Stimulated activated CD8-positive, alpha-beta memory T cell treated with anti-CD3 and anti-CD28 coated beads, Interleukin-7, amount 100 ng/mL, for 1 hour (primary cell): ENCODE measurements at places on chromosomes 2 and 18.

GRCh38 chr2:50026236-50026635 lies 871.9 kb upstream of the FSHR start:
- no peak for DNase-seq

DNA sequence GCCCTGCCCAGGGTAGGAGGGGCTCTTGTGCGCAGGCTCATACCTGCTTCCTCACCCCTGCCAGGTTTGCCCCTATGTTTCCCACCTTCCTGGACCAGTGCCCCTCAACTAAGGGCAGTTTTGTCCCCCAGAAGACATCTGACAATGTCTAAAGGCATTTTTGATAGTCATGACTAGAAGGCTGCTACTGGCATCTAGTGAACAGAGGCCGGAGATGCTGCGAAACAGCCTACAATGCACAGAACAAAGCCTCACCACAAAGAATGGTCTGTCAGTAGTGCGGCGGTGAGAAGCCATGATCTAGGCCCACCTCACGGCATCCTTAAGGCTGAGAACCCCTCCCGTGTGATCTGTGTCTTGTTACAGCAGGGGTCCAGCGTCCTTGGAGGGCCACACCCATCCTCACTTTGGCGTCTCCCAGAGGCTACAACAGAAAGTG lies 96.0 kb downstream of the TMEM17 start:
- no peak for DNase-seq

DNA sequence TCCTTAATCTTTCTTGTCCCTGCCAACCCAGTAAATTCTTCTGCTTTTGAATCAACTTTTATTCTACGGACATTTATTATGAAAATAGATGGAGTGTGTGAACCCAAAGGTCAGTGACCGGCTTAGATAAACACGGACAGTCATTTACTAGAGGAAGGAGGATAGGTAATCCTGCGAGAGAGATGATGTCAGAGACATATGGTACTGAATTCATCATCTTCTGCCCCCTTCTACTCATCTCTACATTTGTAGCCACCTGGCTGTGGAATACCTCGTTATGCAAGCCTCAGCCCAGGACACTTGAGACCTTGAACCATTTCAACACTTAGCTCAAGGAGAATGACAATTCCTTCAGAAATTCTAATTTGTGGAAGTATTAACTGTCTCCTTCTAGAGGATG lies 443.6 kb downstream of the TDRD15 start:
- DNase-seq, result no peak

GRCh38 chr2:115084446-115084845 lies 642.0 kb downstream of the DPP10 start:
- no peak for DNase-seq

DNA sequence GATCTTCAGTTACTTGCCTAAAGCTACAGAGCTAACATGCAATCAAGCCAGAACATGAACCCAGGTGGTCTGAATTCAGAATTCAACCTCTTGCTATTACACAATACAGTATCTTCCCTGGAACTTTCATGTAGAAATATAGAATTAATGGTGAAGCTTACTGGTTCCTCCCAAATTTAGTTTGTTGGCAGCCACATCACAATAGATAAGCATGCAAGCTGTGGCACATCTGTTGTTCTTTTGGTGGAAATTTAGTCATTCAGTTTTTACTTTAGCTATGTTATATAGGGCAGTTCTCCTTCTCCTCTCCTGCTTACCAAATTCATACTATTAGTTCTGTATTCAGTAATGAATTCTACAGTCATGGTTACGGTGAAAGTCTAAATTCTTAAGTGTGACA lies 101.0 kb upstream of the RNF152 start:
- DNase-seq, result no peak

GRCh38 chr2:126476691-126477090 lies 179.3 kb upstream of the GYPC start:
- DNase-seq, result no peak

- no peak for DNase-seq
These were observed 1062.7 kb downstream of the DSC3 start for GRCh38 chr18:29979881-29980280.

GRCh38 chr2:10326151-10326616 lies 23.5 kb downstream of the HPCAL1 start:
- DNase-seq, result no peak

DNA sequence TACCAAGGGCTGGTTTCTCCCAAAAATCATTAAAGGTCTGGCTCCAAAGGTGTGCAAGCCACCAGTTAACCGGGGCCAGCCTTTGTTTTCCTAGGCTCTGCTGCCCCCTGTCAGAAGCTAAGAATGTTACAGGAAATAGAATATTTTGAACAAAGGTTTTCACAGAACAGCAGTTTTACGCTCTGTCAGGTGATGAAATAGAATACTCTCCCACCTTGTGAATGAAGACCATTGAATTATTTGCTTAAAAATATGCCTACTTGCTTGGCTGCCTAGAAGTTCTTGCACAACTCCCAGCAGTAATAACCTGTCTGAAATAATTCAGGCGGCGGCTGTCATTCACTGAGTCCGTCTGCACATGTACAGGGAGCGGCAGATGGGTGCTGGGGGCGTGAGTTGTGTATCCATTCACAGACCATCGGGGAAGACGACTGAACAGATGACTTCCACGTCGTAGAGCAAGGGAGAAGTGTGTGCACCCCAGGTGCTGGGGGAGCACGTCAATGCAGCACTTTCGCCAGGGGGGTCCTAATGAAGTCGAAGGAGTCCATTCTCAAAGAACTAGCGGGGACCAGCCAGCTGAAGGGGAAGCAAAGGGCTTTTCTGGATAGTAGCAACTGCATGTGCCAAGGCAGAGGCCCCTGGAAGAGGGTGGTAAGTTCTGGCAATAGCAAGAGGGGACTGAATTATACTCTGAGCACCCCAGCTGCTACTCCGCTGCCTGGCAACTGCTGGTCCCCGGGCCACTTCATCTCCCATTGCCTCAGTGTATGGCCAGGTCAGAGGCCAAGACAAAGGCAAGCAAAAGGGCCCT lies 56.1 kb downstream of the SF3B1 start:
- peak; percentile 32 for DNase-seq

GRCh38 chr2:215870088-215870490 lies 143.3 kb downstream of the MREG start:
- no peak for DNase-seq

- DNase-seq, result no peak
These were observed 1.1 kb upstream of the CDH2 start for GRCh38 chr18:28177828-28178635.

DNA sequence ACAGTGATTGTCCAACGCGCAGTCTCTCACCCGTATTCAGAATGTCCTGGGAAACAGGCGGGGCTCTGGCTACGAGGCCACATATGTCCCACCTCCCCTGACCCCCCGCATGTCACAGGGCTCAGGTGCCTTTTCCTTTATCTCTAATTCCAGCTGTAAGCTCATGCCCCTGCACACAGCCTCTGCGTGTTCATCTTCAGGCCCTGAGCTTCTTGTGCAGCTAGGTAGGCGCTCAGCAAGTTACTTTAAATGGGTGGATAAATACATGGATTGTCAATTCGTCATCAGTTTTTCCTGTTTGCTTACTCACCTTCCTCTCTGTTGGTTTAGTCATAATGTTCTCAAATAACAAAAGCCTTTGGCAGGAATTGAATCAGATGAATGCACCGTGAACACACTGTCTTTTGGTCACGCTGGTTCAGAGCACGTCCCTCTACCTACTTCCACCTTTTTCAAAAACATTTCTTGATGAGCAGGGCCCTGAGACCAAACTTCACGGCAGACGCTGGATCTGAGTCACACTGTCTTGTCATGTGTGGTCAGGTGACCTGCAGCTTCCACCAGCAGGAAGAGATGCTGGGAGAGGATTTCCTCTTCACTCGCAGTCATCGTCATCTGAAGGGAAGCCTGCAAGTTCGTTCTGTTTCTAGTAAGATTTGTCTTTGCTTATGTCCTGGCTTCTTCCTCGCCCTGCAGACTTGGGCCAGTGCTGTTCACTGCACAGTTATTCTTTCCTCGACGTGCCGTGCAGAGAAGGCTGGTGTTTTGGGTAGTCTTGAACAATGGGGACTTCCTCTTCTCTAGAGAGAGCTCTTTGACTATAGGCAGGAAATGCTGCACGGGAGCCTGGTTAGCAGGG lies 138.1 kb downstream of the PTGR3 start:
- DNase-seq, result peak; percentile 25

DNA sequence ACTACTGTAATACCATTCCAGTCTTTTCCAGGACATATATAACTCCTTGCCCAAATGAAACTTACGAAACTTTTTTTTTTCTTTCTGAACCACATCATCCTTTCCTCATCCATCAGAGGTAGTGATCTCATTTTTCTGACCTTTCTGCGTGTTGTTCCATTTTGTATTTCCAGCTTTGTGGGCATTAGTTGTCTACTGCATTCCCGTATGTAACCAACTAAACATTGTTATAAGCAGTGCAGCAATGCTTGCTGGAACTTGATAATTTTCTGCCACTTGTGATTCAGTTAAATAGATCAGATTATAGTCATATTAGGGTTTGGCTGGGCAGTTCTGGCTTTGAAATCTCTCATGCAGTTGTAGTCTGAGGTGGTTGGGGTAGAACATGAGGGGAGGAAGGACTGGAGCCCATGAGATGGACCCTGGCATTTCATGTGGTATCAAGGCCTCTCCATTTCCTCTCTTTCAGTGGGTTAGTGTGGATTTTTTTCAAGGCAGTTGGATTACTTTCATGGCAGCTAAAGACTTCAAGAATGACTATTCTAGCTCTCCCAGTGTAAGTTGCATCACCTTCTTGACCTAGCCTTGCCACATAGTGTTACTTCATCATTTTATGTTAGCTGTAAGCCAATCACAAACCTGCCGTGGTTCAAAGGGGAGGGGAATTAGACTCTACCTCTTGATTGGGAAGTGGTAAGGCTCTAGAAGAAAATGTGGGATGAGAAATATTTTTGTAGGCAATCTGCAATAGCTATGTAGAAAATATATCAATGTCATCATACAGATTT lies 80.5 kb downstream of the EHBP1 start:
- DNase-seq, result no peak

GRCh38 chr18:38297910-38298309 lies 732.3 kb upstream of the CELF4 start:
- no peak for DNase-seq

- DNase-seq, result no peak
These were observed 462.9 kb downstream of the TXNL1 start for GRCh38 chr18:56175330-56176001.

- no peak for DNase-seq
These were observed 757.2 kb downstream of the GALR1 start for GRCh38 chr18:78006774-78007260.

DNA sequence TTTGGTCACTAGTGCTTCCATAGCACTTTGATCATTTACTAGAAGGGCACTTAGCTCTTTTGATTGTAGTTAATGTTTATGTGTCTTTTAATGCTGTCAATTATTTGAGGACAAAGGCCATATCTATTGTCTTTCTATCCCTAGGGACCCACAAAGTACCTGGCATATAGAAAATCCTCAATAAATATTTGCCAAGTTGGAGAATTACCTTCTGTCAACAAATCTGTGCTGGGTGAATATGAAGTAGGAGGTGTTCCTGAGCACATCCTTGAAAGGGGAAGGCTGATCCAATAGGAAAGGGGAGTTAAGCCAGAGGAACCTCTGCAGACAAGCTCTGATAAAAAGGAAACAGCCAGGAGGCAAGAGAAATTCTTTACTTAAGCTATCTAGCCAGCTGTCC lies 8.2 kb downstream of the DPP4 start:
- no peak for DNase-seq

- DNase-seq, result no peak
These were observed 143.5 kb upstream of the NCK2 start for GRCh38 chr2:105600949-105601794.

- no peak for DNase-seq
These were observed 27.9 kb upstream of the ASNSD1 start for GRCh38 chr2:189633392-189633811.

GRCh38 chr2:9101763-9102425 lies 98.4 kb upstream of the MBOAT2 start:
- no peak for DNase-seq

DNA sequence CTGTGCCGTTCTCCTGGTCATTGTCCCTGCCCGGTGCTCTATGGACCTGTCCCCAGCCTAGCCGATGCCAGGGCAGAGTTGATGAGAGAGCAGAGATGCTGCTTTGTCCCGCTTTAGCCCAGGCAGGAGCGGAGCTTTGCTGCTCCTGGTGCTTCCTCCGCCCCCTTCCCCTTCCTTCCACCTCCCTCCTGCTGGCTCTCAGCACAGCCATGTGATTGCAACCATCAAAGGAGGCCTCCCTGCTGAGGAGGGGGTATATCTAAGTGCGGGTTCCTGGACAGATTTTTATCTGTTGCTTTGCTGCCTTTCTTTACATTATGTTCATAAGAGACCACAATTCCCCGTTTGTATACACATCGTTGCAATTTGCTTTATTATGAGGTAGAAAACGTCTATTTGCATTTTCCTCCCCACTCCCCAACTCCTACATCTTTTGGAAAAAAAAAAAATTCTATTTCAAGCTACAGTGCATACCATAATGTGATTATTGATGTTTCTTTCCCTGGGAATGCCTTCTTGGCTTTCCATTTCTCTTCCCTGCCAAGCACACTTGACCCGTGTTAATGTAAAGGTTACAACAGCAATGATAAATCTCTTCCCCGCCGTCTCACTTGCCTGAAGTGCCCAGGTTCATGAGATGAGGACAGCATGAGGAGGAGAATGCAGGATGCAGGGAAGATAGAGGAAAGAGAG lies 25.4 kb downstream of the ALPK2 start:
- DNase-seq, result no peak

DNA sequence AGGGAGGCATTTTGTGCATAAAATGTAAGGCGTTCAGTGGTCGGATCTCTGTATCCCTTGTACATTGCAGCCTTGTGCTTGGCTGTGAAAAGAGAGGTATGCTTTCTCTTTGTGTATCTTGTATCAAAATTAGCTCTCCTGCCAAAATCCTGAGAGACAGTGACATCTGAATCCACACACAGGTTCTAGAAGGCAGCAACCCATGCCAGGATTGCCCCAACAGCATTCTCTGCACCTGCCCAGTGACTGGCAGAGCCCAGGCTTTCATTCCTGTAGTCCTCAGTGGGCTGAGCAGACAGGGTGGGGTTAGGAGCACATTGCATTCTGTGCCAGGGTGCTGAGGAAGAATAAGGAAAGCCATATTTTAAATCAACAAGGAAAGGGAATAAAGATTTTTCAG lies 740.3 kb upstream of the RAB6C start:
- DNase-seq, result no peak

- DNase-seq, result no peak
These were observed 214.6 kb downstream of the TRIB2 start for GRCh38 chr2:12931186-12931844.

DNA sequence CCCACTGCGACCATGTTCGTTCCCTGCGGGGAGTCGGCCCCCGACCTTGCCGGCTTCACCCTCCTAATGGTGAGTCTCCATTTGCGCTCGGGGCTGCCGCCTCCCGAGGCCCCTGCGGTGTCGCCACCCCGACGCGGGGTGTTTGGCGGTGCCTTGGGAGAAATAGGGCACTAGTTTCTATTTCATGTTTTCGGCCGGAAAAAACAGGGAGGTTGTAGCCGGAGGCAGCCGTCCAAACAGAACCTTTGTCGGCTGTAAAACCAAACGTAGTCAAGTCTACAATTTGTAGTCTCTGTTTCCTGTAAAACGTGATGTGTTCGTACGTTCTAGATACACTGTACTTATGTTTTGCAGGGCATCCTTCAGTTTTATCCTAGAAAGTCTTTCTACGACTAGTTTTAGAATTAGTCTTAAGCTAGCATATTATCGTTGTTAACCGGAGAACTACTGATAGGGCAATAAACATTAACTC lies 290 bp downstream of the PSMG2 start:
- DNase-seq, result no peak

- DNase-seq, result peak; percentile 11
These were observed 11.2 kb downstream of the ATP6V1B1 start for GRCh38 chr2:70946832-70947442.
